ENCODE measurements at places on chromosomes 16 and 17.
A peak's percentile ranks its signal among the peaks of the same experiment; 100 is the strongest.

DNA sequence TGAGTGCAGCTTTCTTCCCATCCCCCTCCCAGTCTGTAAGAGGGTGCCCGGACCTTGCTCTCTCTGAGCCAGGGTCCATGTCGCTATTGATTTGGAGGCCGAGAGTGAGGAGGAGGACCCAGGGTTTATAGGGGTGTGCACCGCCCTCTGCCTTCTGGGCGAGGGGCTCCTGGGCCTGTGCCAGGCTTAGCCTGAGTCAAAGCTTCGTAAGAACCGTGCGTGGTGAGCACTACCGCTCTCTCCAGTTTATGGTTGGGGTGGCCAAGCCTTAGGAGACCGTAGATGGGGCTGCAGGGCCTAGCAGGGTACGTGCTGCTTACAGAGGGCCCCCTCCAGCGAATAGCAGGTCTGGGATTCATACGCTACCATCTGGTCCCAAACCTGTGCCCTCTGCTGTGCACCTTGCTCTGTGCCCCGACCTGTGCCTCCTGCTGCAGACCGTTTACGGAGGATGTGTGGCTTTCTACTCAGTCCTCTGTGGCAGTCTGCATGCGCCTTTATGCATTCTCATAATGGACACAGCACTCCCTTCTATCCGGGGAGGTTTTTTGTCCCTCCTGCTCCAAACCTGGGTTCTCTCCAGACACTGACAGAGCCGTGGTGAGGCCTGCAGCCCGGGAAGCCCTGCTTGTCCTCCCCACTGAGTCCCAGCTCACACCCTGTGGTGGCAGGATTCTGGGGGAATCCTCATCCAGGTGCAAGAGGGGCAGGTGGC, 54.7 kb downstream of the PGS1 start:
- DNase-seq, result no peak

- DNase-seq, result no peak
Measured at GRCh38 chr17:71455219-71455618, 665.6 kb upstream of the SOX9 start.

GRCh38 chr17:31497994-31498826, 106.7 kb downstream of the RAB11FIP4 start:
- DNase-seq, result no peak

- no peak for DNase-seq
Measured at GRCh38 chr17:66687570-66688284, 147.2 kb upstream of the CACNG5 start.

DNA sequence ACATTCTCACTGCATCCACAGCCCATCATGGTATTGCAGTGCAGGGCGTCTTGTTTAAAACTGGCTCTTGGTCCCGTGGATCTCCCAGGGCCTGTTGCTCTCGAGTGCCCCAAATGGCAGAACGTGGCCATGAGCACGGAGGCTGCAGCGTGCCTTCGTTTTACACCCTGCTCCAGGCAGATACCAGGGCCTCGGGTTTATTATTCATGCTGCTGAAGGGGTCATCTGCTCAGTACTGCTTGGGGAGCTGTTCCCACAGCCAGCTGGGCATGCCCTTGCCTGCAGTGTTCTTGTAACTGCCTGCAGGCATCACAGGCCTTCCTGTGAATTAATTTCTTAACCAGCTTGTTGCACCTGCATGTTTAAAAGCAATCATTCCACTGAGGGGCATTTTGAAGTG, 129.7 kb upstream of the CHMP6 start:
- no peak for DNase-seq

DNA sequence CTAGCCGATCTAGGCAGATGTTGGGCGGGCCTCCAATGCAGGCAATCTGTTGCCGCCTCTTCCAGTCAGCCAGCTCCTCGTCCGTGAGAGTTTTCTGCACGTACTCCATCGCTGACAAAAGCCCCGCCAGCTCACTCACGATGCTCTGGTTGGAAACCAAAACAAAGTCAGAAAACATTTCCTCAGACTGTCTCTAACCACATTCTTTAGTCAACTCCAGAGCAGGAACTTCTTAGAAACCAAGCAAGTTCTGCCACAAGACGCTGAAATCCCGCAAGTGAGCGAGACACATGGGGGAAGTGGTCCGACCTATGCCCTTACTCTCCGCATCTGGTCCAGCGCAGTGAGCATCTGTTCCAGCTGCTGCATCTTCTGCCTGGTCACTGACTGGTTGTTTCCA, 49.1 kb downstream of the STAT5A start:
- DNase-seq, result no peak

DNA sequence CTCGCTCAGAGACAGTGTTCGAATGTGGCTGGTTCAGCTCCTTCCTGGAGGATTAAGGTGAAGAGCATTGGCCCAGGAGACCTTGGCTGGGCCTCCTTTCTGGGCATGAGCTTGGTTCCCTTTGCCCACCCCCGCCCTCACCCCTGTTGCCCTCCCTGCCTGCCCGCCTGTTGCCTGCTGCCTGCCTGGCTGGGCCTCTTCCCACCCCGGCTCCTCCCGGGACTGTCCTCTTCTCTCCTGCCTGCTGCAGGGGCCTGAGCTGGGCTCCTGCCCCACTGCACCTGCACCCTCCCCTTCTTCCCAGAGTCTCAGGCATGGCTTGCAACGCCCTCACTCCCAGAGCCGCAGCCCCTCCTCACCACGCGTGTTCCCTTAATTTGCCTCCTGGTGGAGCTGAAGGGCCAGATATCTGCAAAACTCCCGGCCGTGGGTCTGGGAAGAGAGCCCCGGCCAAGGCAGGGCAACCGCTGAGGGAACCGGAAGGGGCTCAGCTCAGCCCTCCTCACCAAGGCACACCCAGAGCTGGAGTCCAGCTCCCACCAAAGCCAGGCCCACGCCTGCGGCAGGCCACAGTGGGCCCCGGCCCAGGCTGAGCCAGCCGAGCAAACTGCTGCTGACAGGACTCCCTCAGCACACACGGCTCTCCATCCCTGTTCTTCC, 31.2 kb downstream of the MNT start:
- no peak for DNase-seq

DNA sequence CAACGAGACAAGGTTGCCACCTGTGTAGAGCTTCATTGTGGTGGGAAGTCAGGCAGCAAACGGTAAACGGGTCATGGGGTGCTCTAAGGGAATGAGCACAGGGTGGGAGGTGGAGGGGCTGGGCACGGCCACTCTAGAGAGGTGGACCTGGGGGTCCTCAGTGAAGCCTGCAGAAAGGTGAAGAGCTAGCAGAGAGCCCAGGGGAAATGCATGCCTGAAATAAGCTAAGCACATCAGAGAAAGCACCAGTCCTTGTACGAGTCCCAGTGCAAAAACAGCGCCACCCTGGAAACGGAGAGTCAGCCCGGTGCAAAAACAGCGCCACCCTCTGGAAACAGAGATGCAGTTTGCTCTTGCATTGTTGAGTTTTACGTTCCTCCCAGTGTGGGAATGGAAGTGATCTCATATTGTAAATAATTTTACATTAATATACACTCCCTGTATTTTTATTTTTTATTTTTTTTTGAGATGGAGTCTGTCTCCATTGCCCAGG, 65.0 kb downstream of the TBC1D16 start:
- DNase-seq, result no peak

DNA sequence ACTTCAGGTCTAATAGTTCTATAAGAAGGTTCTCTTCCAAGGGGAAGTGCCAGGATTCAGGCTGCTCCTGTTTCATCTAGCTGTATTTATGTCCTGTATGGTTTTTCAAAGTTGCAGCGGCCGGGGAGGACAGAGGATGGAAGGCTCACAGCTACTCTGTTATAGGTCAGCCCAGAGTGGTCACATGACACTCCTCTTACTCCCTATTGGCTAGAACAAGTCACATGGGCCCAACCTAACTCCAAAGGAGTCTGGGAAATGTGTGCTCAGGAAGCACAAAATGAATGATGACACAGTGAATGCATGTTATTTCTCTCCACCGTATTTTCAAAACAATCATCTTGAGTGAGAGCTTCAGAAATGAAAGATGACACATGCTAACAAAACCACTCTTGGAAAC, 645.1 kb upstream of the RBFOX1 start:
- no peak for DNase-seq

DNA sequence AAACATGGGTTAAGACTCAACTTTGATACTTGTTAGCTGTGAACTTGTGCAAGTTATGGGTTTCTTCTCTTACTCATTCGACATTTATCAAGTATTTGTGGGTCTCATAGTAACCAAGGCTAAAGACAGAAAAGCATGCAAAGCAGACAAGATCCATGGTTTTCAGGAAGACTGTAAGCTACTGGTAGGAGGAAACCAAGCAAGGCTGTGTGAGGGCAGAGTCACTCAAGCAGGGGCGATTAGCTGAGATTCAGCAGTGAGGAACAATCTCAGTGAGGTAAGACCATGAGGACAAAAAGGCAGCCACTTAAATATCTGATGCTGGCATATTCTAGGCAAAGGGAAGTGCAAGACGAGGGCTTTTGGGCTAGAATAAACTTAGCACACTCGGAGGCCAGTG, 29.5 kb downstream of the MBTD1 start:
- DNase-seq, result no peak

GRCh38 chr16:19127674-19128131, 13.9 kb downstream of the ITPRIPL2 start:
- no peak for DNase-seq

DNA sequence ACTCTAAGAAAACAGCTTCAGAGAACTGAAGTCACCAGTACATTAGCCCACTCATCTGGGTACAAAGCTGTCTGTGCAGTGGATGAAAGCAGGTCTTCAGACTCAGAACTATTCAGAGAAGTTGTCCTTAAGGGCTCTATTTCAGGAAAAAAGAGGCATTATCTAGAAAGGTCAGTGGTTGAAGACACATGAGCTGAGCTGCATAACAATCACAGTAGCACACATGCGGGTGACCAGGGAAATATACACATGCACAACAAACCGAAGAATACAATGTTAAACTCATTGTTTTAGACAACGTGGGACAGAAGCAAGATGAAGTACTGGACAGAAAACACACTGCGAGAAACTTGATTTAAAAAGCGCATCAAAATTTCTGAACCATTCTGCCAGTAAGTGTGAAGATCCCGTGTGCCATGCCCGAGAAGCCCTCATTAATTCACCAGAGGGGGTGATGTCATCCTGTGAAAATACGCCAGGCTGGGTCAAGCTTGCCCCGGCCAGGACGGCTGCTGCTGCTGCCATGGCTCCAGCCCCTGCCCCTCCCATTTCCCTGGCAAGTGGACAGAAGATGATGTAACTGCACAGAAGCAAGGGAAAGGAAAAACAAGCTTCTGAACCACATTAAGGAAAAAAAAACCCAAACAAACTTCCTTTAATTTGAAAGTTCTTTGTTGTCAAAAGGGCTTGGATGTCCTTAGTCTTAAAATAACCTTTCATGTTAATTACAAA, 10.1 kb downstream of the DYNC1LI2 start:
- DNase-seq, result peak; percentile 68

DNA sequence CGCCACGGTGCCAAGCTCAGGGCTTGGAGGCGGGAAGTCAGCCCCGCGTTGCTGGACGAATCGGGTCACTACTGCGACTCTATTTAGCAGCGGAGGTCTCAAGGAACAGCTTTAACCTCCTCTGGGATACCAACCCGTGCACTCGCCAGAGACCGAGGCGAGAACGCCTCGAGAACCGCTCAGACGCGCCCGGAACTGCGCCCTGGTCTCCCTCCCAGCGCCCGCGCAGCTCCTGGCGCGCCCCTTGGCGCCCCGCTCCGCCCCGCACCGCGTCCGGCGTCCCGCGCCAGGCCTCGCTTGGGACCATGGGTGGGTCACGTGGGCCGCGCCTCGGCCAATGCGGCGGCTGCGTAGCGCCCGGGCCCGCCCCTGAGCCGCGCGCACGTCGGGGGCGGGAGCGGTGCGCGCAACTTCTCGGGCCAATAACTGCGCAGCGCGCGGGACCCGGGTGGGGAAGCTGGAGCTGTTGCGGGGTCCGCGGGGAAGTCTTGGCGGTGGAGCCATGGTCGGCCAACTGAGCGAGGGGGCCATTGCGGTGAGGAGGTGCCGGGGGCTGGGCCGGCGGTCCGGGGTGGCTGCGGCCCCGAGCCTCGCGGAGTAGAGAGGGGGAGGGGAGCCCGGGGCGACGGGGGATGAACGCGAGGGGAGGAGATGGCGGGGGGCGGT, at the start of the genes RPA1 and SMYD4:
RPA1 (plus strand) TSS at position 414 of the 666 bp plus-strand sequence; CDS start at position 503, 89 bp downstream.
SMYD4 (minus strand) TSS at position 311 of the 666 bp plus-strand sequence. CDS start 1,908 bp downstream, outside the sequence.
- peak; percentile 62 for DNase-seq

DNA sequence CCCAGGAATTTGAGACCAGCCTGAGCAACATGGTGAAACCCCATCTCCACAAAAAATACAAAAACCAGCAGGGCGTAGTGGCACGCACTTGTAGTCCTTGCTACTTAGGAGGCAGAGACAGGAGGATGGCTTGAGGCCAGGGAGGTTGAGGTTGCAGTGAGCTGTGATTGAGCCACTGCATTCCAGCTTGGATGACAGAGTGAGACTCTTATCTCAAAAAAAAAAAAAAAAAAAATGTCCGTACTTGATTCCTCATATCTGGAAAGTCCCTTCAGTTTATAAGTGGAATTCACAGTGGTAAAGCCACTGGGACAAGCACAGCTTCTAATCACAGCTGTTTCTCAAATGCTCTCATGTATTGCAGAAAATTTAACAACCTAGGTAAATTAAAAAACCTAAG, 78.6 kb upstream of the CREBBP start:
- no peak for DNase-seq

- no peak for DNase-seq
Measured at GRCh38 chr17:71649941-71650350, 470.9 kb upstream of the SOX9 start.

DNA sequence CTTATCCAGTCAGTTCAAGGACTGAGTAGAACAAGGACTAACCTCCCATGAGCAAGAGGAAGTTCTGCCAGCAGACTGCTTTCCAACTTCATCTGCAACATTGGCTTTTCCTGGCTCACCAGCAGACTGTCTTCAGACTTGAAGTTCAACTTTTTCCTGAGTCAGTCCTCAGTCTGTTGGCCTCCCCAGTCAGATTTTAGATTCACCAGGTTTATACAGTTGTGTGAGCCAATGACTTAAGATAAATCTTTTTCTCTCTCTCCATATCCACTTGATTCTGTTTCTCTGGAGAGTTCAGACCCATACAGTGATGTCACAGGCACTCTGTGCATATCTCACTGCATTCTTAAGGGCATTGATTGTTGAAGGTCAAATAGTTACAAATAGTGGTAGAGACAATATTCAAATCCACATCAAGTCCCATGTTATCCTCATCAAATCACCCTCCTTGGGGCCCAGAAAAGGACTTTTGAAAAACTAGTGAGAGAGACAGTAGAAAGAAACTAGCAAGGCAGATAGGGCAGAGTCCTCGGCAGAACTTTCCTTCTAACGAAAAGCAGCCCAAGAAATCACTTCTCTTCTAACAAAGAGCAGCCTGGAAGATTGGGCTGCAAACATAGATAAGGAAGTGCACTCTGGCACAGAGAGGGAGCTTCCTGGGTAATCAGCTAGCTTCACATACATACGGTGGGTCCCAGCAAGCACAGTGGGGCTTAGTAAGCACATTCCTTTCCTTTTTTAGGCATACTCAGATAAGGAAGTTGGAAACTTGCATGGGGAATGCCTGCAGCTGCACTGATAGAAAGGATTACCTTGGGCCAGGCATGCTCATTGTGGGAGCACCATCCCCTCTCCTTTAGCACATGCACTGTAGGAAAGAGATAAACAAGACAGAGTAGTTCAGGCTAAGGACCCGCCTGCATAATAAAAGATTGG, 132.3 kb upstream of the FAM20A start:
- no peak for DNase-seq

DNA sequence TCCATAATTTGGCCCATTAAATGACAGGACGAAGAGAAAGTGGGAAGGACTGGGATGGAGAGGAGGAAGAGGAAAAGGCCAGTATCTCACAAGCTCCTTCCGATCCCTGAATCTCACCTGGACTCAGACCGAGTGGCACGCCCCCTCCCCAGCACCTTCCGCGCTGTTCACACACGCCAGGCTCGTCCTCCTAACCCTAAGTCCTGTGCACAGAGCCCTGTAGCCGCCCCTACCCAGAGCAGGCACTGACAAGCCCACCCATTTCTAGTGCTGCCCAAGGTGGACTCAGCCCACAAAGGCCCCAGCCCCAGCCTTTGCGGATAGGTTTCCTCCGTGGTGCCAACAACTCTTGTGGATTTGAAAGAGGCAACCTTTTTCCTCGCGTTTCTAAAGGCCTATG, 9.2 kb downstream of the HS3ST3B1 start:
- no peak for DNase-seq
